Stimulated activated CD8-positive, alpha-beta memory T cell treated with anti-CD3 and anti-CD28 coated beads, Interleukin-15, amount 100 ng/mL, for 4 hours (primary cell): ENCODE measurements at places on chromosomes 6 and 20.

DNA sequence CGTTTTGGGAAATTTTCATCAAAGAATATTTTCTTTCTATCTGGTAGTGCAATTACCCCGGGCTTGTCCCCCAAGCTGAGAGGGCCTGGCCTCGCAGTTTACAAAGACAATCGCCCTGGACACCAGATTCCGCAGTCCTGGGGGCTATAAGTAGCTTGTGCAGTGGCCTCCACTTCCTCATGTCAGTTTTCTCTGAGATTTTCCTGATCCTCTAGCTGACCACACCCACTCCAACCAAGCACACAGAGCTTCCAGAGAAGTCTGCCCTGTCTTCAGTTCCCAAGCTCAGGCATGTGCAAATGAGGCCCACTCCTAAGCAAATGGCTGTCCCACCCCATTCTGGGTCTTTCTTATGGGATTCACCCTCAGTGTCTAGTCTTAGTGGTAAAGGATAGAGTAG, 245.3 kb downstream of the MAFB start:
- no peak for DNase-seq

DNA sequence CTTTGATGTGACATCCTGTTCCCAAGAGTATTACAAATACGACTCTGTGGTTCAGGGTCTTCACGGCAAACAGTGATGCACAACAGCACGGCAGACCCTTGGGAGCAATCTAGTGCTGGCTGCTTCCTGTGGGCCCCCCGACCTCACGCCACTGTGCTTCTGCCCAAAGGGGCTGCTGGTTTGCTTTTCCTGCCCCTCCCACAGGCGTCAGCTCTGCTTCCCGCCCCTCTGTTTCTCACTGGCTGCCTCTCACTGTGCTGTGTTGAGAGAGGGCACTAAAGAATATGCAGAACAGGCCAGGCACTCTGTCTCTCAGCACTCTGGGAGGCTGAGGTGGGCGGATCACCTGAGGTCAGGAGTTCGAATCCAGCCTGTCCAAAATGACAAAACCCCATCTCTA, 554.5 kb upstream of the AGPAT4 start:
- DNase-seq, result no peak

DNA sequence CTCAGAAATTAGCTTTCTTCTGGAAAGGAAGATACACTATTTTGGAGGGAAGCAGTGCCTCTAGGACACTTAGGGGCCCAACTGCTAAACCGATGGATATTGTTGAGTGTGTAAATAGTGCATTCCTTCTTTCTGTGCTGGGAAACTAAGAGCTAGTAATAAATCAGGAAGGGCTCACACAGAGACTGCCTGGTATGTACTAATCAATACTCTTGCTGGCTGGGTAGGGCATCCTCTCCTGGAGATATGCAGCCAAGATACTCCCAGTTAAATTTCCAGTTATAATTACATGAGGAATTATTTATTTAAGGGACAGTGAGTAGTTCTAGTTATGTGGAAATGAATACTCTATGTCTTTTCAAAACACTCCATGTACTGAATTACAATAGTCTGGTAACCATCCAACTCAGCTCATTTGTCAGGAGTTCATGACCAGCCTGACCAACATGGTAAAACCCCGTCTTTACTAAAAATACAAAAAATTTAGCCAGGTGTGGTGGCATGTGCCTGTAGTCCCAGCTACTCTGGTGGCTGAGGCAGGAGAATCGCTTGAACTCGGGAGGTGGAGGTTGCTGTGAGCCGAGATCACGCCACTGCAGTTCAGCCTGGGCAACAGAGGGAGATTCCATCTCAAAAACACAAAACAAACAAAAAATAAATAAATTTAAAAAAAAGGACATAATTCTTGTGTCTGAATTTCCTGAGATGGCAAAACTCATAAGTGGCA, 100.0 kb downstream of the OR2B2 start:
- no peak for DNase-seq

GRCh38 chr20:50887576-50887975, 43.7 kb downstream of the ADNP start:
- DNase-seq, result no peak

- DNase-seq, result no peak
Observed at GRCh38 chr20:22729616-22730236, 145.4 kb upstream of the FOXA2 start.

DNA sequence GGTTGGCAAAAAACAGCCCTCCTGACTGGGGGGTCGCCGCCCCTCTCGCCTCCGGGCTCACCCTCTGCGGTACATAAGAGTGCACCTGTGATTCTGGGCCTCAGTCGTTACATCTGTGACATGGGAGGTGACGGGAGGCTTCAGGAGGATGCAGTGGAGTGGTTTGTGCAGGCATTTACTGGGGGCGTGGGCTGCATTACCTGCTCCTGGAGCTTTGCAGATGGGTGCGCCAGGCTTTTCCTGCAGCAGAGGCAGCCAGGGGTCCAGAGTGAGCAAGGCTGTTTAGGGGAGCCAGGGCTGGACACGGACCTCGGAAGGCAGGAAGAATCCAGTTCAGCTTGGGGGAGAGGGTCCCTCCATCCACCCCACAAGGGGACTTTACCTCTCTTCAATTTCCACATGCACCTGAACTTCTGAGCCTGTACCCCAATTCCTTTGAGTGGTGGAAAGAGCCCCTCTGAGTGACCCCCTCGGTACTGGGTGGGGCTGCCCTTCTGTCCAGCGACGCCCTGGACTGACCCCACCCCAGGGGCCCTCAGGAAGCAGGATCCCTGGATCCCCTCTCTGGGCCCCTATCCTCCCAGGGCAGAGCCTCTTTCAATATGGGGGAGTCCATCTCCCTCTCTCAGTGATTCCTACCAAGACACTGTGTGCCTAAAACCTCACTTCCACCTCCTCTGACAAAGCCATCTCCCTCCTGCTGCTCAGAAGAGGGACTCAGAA, 134.0 kb downstream of the TAF4 start:
- DNase-seq, result no peak

- no peak for DNase-seq
Observed at GRCh38 chr20:23393996-23394775, 27.1 kb downstream of the NAPB start.

GRCh38 chr6:31827286-31828079, at the start of gene HSPA1B:
Gene HSPA1B (plus strand): TSS chr6:31827738. CDS start chr6:31827951, 213 bp downstream.
- peak; percentile 82 for DNase-seq

DNA sequence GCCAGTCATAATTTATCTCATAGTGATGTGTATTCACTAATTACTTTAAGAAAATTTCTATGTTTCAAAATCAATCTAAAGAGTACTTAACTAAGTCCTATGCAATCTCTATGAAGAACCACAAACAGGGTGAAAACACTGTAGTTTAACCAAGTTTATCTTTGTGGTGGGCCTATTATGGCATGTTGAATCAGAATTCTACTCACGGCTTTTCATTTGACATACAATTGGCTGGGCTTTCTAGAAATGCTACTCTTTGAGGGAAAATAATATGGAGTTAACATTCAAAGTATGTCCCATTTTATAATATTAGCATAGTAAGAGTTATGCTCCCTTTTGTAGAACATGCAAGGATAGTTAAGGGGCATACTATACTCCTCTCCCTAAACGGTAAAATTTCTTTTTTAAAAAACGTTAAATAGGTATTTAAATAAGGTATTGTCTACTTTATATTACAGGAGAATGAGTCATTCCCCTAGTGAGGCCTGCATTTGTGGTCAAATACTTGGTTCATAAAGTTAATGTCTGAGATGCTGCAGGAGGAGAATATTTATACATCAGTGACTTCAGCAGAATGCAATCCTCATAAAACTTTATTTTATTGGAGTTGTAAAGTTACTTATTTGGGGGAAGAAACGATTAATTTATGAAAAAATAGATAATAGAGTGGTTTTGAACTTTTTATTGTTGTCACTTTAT, 1.8 kb downstream of the MOXD1 start:
- no peak for DNase-seq

DNA sequence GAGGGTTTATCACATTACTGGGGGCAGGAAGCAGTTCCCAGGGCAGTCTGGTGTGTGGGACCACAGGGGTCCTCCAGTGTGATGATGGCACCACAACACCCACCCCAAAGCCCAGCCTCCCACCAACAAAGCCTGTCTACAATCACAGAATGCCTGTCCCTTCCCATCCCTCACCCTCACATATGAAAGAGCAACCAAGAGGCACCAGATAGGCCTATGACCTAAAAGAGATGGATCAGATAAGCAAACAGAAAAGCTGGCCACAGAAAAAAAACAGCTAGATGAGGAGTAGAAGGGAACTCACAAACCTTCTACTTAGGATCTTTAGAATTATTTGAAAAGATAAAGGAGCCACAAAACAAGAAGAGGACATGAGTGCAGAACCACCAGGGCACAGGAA, 54.3 kb downstream of the SERAC1 start:
- no peak for DNase-seq

DNA sequence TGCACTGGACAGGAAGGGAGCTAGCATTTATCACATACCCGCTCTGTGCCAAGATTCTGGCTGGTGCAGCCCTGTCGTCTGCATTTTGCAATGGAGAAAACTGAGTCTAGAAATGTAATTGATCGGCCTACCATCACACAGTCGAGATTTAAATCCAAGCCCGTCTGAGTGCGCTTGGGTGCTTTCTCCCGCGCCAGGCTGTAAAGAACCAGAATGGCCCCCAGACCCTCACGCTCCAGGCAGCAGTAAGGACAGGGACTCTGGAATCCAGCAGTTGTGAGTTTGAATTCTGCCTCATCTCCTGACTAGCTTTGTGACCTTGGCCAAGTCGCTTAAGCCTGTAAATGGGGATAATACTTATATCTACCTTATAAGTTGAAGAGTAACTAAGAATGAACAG, 10.8 kb downstream of the DYNLRB1 start:
- DNase-seq, result no peak

DNA sequence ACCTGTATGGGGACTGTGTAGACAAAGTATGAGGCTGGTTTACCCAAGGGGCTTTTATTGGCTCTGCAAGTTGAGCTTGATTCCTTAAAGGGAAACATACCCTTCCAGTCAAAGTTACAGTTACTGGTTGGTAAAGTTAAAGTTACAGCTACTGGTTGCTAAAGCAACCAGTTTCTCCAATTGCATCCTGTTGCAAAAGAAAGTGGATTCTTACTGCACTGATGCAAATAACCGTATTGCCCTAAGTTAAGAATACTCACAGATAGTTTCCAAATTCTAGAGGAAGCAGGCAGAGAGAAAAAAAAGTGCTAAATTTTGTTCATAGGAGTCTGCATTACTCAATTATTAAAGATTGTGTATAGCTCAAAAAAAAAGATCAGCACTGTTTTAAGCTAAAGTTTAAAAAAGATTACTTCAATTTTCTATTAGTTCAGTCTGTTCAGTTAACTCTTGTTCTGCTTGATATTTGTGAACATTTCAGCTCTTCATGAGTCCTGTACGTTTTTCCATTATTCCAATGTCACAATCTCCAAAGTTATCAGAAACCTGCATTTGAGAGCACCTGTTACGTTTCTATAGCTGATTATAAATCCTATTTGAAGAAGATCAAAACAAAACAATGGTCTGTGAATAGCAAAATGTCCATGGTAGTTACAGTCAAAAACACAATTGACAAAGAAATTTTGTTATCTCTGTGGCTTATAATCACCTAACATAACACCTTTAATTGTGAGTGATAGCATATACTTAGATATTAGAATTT, 8.6 kb upstream of the IL22RA2 start:
- DNase-seq, result no peak
